ENCODE measurements at places on chromosomes 12 and 14.

DNA sequence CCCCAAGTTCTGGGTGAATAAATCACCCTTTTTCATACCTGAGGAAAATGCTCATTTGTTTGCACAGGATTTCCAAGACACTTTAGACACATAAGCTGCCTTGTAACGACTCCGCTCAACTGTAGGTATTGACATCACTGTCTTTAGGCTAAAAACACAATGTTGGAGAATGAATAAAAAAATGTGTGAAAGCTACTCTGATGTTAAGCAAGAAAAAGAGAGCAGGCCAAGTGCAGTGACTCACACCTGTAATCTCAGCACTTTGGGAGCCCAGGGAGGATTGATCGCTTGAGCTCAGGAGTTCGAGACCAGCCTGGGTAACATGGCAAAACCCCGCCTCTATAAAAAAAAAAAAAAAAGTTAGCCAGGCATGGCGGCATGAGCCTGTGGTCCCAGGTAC, 11.1 kb upstream of the CIPC start:
- DNase-seq, result no peak

DNA sequence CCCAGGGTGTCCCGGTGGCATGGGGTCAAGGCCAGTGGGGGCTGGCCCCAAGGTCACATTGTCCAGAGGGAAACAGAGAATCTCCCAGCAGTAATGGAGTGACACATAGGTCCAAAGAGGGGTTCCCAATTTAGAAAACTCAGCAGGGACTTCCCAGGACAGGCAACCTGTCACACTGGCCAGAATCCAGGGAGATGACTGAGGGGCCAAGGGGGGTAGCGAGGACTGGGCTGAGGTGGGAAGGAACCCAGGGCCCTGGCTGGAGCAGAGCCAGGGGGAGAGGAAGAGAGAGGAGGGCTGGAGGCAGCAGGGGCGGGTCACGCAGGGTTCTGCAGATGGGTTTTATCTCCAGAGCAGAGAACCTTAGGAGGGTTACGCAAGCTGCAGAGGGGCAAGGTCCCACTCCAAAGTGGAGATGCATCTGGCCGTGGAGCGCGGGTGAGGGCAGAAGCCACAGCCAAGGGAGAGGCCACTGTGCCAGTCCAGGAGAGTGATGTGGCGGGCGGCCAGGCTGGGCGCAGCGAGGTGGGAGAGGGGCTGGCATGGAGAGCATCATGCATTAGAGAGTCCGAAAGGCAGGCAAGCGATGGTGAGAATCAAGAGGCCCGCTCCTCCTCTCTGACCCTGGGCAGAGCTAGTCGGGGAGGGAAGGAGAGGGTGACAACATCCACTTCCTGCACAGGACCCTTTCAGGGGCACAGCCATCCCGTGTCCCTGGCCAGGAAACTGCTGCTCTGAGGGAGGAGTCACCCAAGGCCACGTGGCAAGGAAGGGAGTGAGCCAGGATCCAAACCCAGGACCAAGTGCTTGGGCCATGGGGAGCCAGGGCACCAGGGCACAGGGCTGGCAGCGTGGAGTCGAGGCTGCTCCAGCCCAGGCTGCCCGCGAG, 29.0 kb downstream of the NCOR2 start:
- no peak for DNase-seq

GRCh38 chr12:5650281-5650680, 218.4 kb downstream of the NTF3 start:
- DNase-seq, result no peak

DNA sequence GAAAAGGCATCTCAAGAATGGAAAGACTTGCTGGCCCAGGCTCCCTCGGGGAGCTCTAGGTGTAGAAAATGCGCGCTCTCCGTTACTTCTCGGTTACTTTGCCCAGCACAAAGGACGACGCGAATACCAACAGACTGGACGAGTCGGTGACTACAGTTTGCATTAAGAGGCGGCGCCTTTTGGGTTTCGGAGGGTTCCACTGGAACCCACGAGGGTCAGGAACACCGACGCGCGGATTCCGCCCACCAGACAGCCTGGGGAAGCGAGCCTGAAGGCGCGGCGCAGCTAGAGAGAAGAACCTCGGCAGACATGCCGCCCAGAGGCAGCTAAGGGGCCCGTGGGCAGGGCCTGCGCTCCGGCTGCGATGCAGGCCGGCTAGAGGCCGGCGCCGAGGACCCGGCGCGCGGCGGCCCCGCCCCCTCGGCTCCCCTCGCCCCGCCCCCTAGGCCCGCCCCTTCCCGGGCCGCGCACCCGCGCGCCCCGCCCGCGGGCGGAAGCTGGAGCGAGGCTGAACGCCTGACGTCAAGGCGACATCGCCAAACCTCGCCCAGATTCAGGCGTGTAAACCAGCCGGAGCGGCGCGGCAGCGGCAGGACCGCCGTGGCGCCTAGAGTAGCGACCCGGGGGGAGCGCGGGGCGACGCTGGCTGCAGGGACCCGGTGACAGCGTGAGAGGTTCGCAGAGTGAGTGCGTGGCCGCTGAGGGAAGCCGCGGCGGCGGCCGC, at the start of gene RAP1B:
TSS of gene RAP1B (plus strand) at position 530 of the 724 bp plus-strand sequence. CDS start 37,826 bp downstream, outside the sequence.
- DNase-seq, result peak; percentile 46

- no peak for DNase-seq
Measured at GRCh38 chr14:74956280-74957072, 1.1 kb upstream of the PGF start.

Data from NCI-H1436 treated with DMSO at 0.1 percent for 48 hours (cell line).